ENCODE measurements at places on chromosomes 3 and 15. TPM values are rescaled to one million over a fixed set of nuclear protein-coding genes. Genes with fewer than 3 reads are reported as not detected.

DNA sequence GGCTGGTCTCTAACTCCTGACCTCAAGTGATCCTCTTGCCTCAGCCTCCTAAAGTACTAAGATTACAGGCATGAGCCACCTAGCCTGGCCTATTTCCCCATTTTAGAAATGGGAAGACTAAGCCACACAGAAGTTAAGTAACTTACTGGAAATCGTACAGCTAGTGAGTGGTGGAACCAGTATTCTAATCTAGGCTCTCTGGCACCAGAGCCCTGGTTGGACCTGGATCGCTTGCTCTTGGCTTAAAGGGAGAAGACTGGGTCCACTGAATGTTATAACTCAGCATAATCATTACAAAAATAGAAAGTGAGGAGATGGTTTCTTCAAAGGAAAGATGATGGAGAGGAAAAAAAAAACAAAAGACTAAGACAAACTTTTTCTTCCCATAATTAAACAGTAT is 37.4 kb upstream of the CNTN3 start:
- no peak for DNase-seq

- no peak for DNase-seq
Observed at GRCh38 chr15:87623832-87624231, 632.7 kb downstream of the NTRK3 start.

DNA sequence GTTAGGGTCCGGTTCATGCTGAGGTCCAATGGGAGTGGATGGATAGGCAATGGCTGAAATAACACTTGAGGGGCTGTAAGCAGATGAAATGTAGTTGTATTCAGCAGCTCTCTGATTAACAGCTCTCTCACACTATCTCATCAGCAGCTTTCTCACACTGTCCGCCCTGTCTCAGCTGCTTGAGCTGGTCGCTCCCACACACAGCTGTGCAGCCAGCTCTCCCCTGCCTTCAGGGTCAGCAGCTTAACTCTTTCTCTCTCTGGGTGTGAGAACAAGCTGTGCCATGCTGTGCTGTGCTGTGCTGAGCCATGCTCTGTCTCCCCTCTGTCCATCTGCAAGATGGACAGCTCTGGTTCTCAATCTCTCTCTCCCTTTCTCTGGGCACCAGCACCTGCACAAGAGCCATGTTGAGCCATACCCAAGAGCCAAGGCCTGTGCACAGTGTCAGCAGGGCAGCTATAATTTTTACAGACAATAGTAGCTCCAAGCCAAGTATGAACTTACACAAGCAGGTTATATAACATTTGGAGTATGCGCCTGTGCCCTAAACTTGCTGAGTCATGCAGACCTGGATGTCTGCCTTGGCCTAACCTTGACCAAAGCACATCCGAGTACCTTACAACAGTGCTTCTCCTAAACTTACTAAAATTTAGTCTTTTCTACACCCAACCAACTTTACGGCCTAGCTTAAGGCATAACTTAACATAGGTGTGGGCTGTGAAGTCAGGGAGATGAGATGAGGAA is 291.3 kb upstream of the TRIM42 start:
- no peak for DNase-seq

GRCh38 chr15:94174399-94174802 is 57.0 kb upstream of the MCTP2 start:
- no peak for DNase-seq

- DNase-seq: no peak
Observed at GRCh38 chr15:69225355-69226022, 65.1 kb downstream of the GLCE start.

DNA sequence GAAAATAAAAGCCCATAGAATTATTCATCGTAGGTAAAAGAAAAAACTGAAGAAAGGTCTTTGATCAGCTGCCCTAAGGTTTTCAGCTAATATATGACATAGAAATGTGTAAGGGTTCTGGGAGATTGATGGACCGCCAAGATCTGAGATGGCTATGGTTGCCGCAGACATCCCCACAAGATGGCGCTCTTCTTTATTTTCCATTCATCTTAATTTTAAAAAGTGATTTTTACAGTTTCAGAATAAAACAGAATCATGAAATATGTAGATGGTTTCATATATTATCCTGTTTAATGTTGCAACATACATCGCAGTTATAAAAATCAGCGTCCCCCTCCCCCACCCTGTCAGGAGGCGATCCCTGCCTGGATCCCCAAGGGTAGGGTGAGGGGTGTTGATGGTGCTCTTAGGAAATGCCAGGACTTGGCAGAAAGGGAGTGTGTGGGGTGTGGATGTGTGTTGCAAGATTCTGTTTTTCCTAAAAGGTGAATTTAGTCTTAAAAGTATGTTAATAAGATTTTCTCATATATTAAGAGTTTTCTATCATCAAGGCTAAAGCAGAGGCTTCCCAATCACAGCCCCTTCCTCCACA is 68.8 kb downstream of the ANXA2 start:
- DNase-seq: no peak

GRCh38 chr3:9746330-9746729 is 3.4 kb upstream of the OGG1 start:
- no peak for DNase-seq

- DNase-seq: peak; percentile 27
Observed at GRCh38 chr3:4950948-4951347, 28.3 kb upstream of the BHLHE40 start.

- DNase-seq: no peak
Observed at GRCh38 chr15:97991972-97992541, 31.6 kb downstream of the ARRDC4 start.

DNA sequence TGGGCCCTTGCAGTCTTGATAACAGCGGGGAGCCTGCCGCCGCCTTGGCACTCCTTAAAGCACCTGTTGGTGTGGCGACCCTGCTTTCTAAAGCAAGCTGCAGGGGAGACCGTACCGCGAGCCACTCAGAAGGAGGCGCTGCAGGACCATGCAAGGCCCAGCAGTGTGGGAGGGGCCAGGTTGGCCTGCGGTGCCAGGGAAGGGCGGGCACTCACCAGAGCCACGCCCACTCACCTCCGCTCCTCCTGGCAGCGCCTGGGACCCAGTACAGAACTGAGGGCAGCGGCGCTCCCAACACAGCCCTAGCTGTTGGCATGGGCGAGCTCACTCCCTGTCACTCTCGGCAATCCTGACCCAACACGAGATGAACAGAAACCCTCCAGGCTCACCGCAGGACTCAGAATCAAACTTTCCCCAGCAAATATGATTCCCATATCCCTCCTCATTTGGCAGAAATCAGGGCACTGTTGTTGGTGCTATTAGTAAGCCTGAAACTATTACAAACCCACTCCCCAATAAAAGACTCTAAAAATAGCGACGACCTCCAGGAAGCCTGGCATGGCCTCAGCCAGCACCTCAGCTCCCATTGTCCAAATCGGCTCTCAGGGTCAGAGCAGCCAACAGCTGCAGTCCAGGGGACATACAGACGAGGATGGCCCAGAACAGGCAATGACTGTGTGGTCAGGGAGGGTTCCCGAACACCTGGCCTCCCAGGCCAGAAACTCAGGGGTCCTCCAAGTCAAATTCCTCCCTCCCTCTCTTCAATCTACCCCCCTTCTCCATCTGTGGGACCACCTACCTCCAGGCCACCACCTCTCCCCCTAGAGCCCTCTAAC is 77.2 kb downstream of the TBC1D2B start:
- no peak for DNase-seq

DNA sequence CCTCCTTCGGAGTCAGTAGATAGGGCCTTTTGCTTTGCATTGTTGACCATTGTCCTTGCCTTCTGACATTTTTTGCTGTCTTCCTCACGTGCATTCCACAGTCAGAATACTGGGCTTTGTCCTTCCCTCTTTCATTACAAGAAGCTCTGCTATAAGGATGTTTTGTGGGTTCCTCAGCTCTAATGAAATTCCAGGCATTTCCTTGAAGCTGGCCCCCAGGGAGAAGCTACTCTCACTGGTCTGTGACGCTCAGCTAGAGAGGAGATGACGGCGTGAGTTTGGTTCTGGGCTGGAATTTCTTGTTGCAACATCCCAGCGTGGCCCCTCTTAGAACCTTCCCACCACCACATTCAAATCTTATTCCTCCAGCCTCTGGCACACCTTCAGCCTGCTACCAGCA is 210.2 kb downstream of the TJP1 start:
- no peak for DNase-seq

- DNase-seq: no peak
Observed at GRCh38 chr15:74855857-74856256, 12.9 kb upstream of the ULK3 start.

DNA sequence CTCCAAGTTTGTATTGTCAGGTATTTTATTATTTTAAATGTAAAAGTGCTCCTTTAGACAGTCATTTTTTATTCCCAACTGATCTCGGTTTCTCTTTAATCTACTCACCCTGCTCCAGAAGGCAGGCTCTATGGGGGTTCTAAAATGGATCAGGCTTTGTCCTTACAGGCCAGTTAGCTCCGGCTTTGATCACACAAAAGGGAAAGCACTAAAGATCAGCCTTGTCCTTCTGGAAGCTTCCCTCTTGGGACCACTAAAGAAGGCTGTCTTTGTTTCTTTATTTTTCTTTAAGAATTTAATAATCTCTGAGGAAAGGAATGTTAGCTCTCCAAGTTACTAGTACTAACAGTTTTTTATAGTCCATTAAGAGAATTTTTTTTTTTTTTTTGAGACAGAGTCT is 560.5 kb upstream of the ZNF717 start:
- no peak for DNase-seq

- DNase-seq: no peak
Observed at GRCh38 chr3:23991306-23991682, 46.2 kb downstream of the NR1D2 start.

DNA sequence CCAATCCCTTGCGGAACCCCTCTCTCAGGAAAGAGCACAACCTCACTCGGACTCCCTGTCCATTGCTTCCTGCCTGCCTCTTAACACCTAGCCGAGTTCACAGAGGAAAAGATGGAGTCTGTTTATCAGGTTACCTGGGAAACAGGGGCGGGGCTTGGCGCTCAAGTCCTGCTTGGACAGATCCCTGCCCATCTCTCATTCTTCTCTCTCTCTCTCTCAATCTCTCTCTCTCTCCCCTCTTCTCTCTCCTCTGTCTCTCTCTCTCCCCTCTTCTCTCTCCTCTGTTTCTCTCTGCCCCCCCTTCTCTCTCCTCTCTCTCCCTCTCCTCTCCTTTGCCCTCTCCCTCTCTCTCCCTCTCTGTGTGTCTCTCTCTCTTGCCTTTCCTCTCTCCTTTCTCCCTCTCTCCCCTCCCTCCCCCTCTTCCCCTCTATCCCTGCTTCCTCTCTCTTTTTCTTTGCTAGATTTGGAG is at the start of gene EFHB:
TSS of gene EFHB (minus strand) at position 120 of the 469 bp plus-strand sequence. CDS start 199 bp downstream, outside the sequence.
- no peak for DNase-seq

DNA sequence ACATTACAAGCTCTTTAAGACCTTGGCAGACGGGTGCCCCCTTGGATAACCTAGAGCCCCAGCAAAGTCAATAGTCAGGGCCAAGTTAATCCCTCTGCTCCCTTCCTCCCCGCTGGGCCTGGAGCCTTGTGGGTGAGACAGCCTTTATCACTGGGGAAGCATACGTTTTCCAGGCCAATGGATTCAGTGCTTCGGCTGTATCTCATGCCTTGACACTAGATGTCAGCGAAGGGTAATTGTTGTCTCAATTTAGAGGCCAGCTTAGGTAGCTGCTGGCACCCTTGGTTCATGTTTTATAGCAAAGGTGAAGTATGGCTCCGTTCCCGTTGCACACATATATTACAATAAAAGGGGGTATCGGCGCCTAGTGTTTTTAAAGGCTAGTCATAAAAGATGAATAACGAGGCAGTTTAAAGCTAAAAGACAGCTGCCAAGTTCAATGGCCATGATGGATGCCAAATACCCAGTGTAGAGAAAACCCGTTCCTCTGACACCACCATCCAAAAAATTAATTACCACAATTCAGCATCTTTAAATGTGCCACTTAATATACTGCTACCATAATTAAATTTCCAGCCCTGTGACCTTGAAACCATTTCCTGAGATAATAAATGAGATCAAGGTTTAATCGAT is 52.3 kb upstream of the BNIP2 start:
- DNase-seq: no peak

- DNase-seq: no peak
Observed at GRCh38 chr15:89335298-89336041, 846 bp upstream of the POLG start.

- peak; percentile 13 for DNase-seq
Observed at GRCh38 chr3:3170998-3171397, 8.5 kb downstream of the CRBN start.

GRCh38 chr3:99818818-99819217 is 1.2 kb downstream of the CMSS1 start:
- no peak for DNase-seq

- no peak for DNase-seq
Observed at GRCh38 chr15:90030376-90030775, 29.3 kb downstream of the ZNF710 start.

DNA sequence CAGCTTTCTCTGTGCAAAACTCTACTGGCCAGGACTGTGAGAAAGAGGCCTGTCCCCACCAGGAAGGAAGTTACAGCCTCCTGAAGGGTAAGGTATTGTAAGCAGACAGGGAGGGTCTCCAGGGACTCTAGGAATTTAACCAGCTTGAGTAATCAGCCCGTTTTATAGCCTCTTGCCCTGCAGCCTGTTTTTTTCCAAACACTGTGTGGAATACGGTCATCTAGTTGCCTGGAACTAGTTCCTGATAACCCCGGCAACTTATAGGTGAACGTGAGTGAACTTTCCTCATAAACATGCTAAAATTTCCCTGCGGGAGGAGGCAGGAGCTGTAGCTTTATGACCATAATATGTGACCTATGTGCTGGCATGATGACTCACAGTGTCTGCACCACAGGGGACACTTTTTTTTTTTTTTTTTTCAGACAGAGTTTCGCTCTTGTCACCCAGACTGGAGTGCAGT is 60.1 kb upstream of the DAZL start:
- no peak for DNase-seq

GRCh38 chr15:66241908-66242285 is 11.7 kb downstream of the MEGF11 start:
- DNase-seq: no peak

GRCh38 chr3:138474163-138474562 is 39.7 kb downstream of the ESYT3 start:
- DNase-seq: no peak

The SPINK8 gene
- total RNA-seq: not detected

The CDCP1 gene
- total RNA-seq: 47.8 TPM

The CTXN2 gene
- total RNA-seq: 0.05 TPM

The GPR176 gene
- 12.7 TPM for total RNA-seq

The STIMATE gene
- 15.7 TPM for total RNA-seq

The TMEM212 gene
- total RNA-seq: not detected

The CHDH gene
- total RNA-seq: 24.1 TPM

The ATP2B2 gene
- not detected for total RNA-seq

The ZIC4 gene
- total RNA-seq: not detected

The DCBLD2 gene
- total RNA-seq: 54.4 TPM

The CHRD gene
- 1.4 TPM for total RNA-seq

The CHRNA7 gene
- total RNA-seq: 3.3 TPM

The MUC13 gene
- 0.13 TPM for total RNA-seq

The SEMA6D gene
- total RNA-seq: 0.03 TPM

The TMEM207 gene
- not detected for total RNA-seq

The CIB2 gene
- total RNA-seq: 37.3 TPM

All from Panc1 (cell line).